ENCODE measurements at places on chromosomes 2 and 18.

DNA sequence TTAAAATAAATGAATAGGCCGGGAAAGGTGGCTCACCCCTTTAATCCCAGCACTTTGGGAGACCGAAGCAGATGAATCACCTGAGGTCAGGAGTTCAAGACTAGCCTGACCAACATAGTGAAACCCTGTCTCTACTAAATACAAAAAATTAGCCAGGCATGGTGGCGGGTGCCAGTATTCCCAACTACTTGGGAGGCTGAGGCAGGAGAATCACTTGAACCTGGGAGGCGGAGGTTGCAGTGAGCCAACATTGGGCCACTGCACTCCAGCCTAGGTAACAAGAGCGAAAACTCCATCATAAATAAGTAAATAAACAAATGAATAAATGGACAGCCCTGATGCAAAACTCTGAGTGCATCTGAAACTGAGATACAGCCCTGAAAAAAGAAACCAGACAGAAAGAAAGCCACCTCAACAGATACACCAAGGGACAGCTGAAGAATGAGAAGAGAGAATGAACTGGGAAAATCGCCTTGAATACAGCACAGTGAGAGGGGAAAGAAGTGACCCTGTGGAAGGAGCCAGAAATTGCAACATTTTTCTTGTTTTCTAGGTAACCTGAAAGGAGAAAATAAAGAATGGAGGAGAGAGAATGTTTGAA is 64.4 kb downstream of the TRABD2A start:
- no peak for DNase-seq

- DNase-seq: no peak
These were observed 92.9 kb upstream of the CYP1B1 start for GRCh38 chr2:38168710-38169480.

- no peak for DNase-seq
These were observed 55.4 kb upstream of the UPP2 start for GRCh38 chr2:158046121-158046880.

GRCh38 chr2:11967946-11968465 is 221.6 kb downstream of the LPIN1 start:
- DNase-seq: peak; percentile 100

GRCh38 chr2:11154016-11154922 is 998 bp upstream of the SLC66A3 start:
- DNase-seq: no peak

DNA sequence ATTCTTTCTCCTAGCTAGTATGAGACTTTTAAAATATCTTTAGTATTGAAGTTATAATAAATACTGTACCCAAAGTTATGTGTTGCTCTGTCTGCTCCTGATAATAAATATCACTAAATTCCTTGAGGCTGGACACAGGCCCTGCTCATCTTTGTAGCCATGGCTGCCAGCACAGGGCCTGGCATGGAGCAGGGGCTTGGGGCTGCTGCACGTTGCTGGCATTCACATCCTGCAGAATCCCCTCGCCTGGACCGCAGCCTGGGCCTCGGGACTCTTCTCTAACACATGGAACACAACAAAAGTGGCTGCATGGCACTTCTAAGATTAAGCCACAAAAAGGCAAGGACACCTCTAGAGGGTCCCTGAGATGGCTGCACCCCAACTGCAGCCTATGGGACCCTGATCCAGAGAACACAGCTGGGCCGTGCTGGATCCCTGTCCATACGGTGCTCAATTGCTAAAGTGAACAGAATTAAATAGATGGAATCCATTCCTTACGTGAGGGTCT is 477.5 kb upstream of the MYT1L start:
- no peak for DNase-seq

DNA sequence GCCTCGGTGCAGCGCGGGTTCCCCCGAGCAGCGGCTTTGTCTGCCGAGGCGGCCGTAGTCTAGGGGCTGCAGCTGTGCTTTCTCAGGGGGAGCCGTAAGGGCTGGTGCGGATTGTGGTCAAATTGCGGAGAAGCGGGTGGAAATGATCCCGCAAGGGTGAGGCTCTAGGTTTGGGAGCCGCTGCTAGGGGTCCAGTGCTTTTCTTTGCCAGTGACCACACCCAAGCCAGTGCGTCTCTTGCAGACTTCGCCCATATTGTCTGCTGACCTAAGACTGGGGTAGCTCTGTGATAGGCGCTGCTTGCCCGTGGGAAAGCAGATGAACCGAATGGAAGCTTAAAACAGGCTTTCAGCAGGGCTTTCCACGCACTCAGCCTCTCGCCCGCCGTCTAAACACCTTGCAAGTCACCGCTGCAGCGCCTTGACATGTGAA is 2.1 kb downstream of the DPYSL5 start:
- no peak for DNase-seq
